ENCODE measurements at places on chromosomes 11 and 22.

- DNase-seq, result no peak
Observed at GRCh38 chr11:70669871-70670675, 271.7 kb downstream of the CTTN start.

DNA sequence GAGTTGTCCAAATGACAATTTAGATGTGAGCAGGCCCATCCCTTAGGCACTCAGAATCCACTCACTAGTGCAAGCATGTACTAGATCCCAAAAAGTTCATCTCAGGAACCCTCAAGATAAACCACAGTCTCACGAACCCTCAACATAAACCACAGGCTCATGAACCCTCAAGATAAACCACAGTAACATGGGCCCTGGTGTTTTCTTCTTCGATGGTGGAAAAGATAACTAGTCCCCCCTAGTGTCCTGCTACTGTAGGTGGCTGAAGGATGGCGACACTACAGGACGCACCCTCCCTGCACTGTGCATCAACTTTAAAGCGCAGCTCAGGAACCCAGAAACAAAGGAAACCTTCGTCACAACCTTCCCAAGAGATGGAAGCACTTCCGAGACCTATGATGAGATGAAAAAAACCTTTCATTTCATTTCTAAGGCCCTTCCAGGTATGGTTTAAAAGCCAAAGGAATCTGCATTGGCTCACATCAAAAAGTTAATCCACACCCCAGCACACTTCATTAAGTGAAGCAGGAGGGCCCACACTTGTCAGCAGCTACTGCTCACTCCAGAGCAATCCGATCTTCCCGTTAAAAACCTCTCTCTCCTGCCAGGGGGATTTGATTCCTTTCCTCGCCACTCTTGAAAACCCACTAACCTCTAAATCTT is 2.4 kb downstream of the LARGE1 start:
- DNase-seq, result no peak

- no peak for DNase-seq
Observed at GRCh38 chr11:87284306-87284705, 246.6 kb downstream of the TMEM135 start.

DNA sequence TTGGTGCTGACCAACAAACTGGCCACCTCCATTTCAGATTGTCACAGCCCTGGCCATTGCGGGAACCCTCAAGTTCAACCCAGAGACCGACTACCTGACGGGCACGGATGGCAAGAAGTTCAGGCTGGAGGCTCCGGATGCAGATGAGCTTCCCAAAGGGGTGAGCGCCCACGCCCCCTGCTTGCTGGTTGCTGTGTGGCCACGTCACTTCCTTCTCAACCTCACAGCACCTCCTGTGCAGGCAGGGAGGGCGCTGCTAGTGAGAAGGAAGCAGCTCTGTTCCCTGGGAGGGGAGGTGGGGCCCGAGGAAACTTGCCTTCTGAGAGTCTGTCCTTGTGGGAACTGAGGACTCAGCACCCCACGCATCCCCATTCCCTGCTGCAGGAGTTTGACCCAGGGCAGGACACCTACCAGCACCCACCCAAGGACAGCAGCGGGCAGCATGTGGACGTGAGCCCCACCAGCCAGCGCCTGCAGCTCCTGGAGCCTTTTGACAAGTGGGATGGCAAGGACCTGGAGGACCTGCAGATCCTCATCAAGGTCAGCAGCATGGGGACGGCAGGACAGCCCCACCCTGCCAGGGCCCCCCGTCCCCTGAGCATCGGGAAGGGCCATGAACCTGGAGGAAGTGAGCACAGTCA is 19.3 kb downstream of the POLR3H start:
- no peak for DNase-seq

DNA sequence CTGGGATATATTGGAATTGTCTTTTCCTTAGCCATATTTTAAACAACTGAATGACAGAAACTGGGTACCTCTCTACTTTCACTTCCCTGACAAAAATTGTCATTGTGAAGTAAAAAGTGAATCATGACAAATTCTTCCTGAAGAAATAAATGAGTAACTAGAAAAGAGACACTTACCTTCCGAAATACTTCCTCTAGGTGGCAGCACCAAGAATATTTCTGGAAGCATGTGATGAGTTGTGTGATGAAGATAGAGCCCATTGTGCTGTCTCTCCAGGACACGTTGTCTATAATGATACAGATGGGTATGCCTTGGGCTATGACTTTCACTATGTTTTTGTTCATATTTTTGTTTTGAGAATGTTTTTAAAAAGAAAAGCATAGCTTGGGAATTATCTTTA is 21.5 kb downstream of the CASP4 start:
- no peak for DNase-seq

GRCh38 chr11:57480409-57481137 is 20.2 kb downstream of the RTN4RL2 start:
- DNase-seq, result no peak

DNA sequence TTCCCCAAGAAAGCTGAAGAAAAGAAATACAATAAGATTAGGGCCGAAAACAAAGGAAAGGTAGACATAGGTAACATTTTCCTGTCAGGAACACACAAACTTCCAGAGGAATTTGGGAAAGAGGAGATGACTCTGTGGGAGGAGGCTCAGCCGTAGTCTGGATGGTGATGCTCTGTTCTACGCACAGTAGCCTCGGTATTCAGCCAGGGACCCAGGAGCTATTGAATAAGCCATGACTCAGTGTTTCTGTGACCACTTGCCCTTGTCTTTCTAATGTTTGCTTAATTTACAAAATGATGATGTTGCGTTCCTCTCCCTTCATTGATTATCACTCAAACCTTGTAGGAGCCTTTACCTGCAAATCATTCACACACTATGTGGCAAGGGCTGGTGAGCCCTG is 745.0 kb downstream of the NTM start:
- no peak for DNase-seq

GRCh38 chr11:71998649-71999310 is at the start of gene IL18BP:
Gene IL18BP, plus strand, starts transcription at chr11:71998909. Its CDS starts 1,076 bp downstream, at chr11:71999985.
- peak; percentile 20 for DNase-seq

- DNase-seq, result no peak
Observed at GRCh38 chr11:79331203-79331901, 109.5 kb downstream of the TENM4 start.

GRCh38 chr11:130710497-130711012 is 205.7 kb downstream of the SNX19 start:
- DNase-seq, result no peak

DNA sequence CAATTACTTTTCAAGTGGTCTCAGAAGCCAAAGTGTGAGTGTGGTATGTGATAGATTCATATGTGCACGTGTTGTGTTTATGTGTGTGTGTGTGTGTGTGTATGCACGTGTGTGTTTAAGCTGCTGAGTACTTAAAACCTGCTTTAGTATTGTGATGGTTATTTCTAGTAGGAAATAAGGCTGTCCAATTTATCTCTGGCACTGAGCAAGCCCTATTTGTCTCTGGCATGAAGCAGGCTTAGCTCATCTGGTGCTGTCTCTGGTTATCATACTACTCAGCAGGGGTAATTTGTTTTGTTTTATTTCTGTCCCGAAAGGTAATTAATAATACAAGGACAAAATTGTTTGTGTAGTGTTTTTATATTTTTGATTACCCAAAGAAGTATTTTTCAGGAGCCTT is 333.7 kb downstream of the FAT3 start:
- DNase-seq, result no peak

DNA sequence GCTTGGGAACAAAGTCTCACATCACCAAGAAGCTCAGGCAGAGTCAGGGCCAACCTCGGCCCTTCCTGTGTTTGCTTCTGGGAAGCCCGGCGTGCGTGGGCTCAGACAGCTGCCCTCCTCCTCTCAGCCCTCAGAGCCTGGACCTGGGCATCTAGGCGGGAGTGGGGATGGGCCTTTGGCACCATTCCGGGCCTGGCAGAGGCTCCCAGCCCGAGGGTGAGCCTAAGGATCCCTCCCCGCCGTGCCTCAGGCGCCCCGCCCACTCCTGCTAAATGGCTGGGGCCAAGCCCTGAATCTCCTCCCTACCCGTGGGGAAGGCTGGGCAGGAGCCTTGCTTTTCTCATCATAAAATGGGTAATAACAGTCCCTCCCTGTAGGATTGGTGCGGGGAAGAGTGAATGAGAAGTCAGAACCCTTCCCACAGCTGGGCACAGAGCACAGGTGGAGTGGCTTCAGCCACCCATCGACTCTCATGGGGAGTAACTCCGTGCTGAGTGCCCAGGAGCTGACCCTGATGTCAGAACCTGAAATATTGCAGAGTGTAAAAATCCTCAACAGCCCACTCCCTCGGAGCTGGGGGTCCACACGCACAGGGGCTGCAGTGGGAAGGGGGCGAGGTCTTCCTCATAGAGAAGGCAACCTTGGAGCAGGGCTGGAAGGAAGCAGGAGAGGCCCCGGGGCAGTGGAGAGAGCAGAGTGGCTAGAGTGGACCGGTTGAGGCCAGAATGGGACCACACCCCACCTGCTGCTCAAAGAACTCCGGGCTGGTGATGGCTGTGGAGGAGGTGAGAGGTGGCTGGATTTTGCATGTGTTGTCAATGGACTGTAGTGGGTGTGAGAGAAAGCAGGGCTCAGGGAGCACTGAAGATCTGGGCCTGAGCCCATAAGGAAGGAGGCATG is 18.8 kb upstream of the CDKN1C start:
- DNase-seq, result no peak

DNA sequence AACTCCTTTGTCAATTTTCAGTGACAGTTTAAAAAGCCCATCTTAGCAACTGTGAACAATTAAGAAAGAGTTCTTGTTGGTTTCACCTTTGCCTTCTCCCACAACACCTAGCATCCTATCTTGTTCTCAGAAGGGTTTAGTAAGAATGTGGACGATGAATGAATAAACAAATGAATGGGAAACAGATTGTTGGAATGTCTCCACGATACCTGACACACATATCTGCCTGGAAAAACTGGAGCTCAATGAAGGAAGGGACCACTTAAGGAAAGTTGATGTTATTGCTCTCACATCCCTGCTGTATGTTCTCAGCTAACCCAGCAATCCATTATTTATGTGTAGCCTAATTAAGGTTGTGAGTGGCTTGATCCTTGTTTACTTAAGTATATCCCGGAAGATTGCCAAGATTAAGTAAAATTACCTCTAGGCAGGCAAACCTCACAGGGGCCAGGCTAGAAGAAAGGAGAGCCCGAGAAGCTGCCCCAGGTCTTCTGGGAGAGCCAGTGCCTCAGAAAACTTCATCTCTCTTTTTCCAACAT is 286.4 kb downstream of the NXPE2 start:
- DNase-seq, result no peak

DNA sequence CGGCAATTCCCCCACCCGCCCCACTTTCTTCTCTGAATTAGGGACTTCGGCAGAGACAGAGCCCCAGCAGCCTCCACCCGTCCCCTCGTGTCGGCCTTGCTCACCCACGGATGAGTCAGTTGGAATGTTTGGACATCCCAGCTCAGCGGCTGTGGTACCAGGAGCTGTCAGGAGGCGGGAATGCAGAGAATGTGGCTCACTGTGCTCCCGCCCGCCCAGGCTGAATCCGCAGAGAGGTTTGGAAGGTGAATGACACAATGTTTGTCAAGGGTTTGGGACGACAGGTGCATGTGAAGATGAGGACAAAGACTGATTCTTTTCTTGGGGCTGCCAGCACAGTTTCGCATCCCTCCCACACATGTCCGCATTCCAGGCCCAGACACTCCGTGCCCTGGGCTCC is 39.6 kb downstream of the LIF start:
- DNase-seq, result peak; percentile 41

DNA sequence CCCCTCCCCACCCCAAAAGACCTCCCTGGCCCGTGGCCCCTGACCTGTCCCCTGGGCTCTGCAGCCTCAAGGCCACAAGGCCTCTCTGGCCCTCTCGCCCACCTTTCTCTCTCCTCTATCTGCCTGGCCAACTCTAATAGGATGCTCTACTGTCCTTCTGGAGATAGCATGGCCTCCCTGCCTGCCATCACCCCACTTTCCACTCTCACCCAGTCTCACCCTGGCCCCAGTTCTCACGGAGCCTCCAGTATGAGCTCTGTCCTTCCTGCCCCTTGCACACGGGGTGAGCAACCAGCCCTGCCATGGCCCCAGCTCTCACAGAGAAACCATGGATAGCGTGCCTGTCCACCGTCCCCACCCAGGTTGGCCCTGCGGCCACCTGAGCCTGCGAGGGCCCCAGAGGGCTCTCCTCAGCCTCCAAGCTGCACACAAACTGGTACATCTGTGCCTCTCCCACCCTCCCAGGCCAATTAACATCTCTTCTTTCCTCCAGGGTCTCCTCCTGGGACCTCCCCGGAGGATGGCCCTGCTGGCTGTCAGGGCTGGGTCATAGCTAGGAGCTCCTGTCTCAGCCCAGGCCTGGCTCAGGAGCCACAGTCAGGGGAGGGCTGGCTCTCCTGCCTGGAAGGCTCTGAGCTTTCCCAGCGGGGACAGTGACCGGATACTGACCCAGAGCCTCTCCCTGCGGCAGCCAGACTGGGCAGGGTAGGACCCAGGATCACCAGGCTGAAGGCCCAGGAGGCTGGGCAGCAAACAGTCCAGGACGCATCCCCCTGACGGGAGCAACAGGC is 22.3 kb downstream of the RTN4R start:
- no peak for DNase-seq

DNA sequence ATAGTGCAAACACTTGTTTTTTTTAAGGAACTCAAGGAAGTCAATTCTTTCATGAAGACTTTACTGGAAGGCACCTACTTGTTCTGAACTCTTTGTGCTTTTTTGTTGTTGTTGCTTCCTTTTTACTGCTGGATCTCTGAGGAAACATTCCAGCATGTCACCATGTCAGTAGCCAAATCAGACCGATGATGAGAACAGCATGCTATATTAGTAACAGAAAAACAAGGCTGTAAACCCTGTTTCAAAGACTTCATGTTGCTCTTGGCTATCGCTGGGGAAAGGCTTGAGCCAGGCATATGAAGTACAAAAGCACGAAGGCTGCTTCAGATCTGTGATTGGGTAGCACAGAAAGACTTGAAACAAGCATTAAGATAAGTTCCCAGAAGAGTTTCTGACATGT is 125.6 kb upstream of the SLC5A12 start:
- DNase-seq, result no peak

DNA sequence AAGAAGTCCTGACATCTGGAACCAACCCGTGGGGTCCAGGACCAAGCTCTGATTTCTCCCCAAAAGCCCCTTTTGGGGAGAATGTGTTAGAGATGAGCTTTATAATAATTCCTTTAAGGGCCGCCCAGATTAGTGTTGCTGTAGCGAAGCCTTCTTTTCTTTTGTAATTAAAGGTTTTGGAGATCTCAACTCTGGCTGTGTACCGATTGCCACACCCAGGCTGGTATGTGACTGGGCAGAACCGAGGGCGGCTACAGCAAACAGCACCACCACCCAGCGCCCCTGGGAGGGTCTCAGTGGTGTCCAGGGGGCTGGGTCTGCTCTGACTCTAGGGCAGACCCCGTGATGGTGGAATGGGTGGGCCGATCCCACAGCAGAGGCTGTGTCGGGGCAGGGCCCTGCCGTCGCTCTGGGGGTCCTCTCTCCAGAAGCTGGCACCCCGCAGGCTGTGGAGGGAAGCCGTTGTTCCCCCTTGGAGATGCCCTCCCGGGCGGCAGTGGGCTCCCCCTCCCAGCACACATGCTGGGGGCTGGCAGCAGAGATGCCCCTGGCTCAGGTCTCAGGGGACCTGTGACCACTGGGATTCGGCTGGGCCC is 31.0 kb downstream of the TPCN2 start:
- DNase-seq, result no peak

GRCh38 chr22:42180349-42180842 is 49.8 kb upstream of the CYP2D6 start:
- DNase-seq, result no peak

- DNase-seq, result no peak
Observed at GRCh38 chr11:4577761-4578160, 3.8 kb upstream of the OR52I2 start.

- DNase-seq, result no peak
Observed at GRCh38 chr22:23218867-23219251, 38.5 kb downstream of the BCR start.

All from omental fat pad (tissue), 4 donors.